ENCODE measurements at places on chromosomes 1 and 21.

GRCh38 chr1:204909109-204909508 is 38.4 kb downstream of the NFASC start:
- DNase-seq = no peak

- no peak for DNase-seq
These were observed 14.9 kb downstream of the PCP4L1 start for GRCh38 chr1:161273402-161273801.

DNA sequence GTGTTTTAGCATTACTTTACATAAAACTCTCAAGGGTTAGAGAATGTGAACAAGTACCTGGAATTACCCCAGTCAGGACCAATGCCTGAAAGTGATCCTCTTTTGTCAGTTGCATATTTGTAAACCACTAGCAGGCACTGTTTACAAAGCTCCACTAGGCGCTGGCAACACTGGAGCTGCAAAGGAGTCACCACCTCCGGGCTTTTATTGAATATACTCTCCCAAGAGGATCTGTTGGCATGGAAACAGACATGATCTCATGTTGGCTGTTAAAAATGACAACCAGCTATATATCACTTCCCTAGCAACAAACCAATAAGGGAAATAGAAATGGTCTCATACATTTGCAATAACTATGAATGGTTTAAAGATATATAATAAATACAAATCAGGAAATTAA is 116.0 kb downstream of the TTLL7 start:
- peak; percentile 4 for DNase-seq

GRCh38 chr1:211828584-211829342 is 1.8 kb downstream of the LPGAT1 start:
- DNase-seq = no peak

DNA sequence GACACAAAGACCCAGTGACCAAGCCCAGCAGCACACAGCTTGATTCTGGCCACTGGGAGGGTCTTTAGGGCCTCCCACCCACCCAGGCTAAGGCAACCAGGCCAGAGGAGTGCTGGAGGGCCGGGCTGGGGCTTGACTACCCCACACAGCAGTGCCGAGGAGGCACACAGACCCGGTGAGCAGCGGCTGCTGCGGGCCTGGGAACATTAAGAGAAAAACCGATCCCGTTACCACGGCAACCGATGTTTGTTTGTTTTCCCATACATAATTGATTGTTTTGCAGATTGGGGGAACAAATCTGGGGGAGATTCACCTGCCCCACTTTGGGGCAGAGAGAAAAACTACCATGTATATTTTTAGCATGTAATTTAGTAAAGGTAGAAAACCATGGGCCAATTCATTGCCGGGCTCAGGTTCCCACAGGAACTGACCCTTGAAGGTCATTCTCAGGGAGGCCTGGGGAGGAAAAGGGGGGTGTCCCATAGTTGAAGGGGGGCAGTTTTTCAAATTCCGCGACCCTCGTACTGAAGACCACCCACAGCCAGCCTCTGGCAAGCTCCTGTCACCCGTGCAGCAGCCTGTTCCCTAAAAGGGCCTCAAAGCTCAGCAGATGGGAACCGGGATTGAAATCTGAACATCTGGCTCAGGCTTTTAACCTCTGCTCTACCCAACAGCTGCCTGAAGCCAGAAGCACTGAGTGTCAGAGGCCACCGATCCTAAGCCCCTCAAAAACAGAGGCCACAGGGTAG is 35.3 kb downstream of the CHD5 start:
- no peak for DNase-seq

DNA sequence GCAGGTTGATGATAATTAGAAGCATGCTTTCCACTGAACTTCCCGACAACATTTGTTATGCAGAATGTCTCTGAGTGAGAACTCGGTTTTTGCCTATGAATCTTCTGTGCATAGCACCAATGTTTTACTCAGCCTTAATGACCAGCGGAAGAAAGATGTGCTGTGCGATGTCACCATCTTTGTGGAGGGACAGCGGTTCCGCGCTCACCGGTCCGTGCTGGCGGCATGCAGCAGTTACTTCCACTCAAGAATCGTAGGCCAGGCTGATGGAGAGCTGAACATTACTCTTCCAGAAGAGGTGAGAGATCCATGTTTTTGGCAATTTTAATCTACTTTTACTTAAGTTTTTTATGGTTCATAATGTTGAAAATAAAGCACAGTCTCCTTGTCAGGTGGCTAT is 22.5 kb downstream of the BACH1 start:
- DNase-seq = no peak

Measured in Calu3 (cell line).